ENCODE measurements at places on chromosomes 11 and 22. TPM values are rescaled to one million over a fixed set of nuclear protein-coding genes. Genes with fewer than 3 reads are reported as not detected.

The OR56A3 gene
- total RNA-seq: not detected

The SRPRA gene
- 64.6 TPM for total RNA-seq

The ILK gene
- total RNA-seq: 149 TPM

The HTR3A gene
- not detected for total RNA-seq

The WT1 gene
- 32.7 TPM for total RNA-seq

The PYGM gene
- total RNA-seq: 0.98 TPM

The RDX gene
- 55.0 TPM for total RNA-seq

The APLNR gene
- total RNA-seq: 2.9 TPM

The TEF gene
- total RNA-seq: 12.0 TPM
